Cardiac fibroblast (primary cell): ENCODE measurements at places on chromosomes 7 and 10.
A peak's percentile ranks its signal among the peaks of the same experiment; 100 is the strongest.

DNA sequence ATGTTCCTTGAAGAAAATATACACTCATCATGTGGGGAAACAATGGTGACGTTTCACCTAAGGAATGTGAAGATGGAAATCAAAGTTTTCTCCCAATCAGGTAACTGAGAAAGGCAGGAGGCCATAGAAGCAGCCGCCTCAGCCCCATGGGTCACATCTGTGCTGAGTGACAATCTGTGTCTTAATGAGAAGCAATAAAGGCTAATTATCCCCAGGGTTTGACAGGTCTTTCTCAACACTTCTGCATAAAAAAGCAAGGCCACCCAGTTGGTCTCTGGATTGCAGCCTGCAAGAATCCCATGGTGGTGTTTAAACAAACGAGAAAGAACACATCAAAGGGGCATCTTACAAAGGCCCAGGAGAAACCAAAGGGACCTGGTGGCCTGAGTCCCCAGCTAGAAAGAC, 91.1 kb upstream of the TNS3 start:
- DNase-seq, result no peak

GRCh38 chr7:98679741-98680140, 62.7 kb downstream of the NPTX2 start:
- no peak for DNase-seq

DNA sequence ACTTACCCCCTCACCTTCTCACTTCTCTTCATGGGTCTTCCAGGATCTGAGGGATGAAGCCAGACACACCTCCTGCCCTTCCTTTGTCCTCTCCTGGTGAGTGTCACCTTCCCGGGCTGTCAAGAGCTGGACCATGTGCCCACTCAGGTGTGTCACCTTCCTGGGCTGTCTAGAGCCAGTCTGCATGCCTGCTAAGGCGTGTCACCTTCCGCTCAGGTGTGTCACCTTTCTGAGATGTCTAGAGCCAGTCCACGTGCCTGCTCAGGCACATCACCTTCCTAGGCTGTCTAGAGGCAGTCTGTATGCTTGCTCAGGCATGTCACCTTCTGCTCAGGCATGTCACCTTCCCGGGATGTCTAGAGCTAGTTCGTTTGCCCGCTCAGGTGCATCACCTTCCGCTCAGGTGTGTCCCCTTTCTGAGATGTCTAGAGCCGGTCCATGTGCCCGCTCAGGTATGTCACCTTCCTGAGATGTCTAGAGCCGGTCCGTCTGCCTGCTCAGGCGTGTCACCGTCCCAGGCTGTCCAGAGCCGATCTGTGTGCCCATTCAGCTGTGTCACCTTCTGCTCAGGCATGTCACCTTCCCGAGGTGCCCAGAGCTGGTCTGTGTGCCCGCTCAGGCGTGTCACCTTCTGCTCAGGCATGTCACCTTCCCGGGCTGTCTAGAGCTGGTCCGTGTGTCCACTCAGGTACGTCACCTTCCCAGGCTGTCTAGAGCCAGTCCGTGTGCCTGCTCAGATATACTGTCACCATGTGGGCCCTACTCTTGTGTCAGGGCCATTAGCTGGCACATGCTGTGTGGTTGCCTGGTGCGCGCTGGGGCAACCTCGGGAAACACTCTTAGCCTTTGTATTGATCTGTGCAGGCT, 245.3 kb downstream of the EBF3 start:
- no peak for DNase-seq

DNA sequence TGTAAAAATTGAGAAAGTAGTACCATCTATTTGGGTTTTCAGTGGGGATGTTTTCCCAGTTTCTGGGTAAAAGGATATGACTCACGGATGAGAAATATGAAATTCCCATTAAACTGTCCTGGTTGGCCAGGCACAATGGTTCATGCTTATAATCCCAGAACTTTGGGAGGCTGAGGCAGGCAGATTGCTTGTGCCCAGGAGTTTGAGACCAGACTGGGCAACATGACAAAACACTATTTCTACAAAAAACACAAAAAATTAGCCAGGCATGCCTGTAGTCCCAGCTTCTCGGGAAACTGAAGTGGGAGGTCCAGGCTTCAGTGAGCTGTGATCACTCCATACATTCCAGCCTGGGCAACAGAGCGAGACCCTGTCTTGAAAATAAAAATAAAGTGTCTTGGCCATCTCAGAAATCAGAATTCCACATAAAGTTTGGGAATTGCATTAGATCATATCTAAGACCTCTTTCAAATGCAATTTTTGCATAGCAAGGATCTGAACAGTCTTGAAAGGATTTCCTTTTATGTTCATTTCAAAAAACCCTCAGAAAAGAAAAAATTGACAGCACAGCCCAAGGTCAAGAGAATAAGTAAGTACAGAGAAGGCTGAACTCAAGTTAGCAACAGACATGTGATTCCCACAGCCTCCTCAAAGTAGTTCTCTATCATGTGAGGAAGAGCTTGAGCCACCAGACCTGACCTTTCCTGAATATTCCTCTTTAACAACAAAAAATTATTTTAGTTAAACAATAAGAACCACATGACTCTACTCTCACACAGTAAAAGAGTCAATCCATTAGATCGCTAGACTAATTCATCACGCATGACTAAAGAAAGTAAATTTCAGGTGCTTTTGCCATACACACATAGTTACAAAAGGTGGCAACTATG, 141.5 kb upstream of the CAV2 start:
- DNase-seq, result peak; percentile 54

- DNase-seq, result no peak
Observed at GRCh38 chr7:12053561-12053960, 157.5 kb upstream of the TMEM106B start.

- no peak for DNase-seq
Observed at GRCh38 chr7:71015252-71015900, 116.6 kb upstream of the GALNT17 start.

DNA sequence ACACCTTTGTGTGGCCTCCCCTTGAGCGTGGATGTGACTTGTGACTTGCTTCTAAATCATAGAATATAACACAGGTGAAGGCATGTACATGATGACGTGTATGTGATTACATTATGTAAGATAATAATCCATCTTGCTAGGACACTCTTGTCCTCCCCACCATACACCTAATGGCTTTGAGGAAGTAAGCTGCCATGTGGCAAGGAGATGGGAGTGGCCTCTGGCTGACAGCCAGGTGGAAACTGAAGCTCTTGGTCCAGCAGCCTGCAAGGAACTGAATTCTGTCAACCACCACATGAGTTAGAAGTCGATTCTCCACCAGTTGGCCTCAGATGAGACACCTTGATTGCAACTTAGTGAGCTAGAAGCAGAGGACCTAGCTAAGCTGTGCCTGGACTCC, 67.4 kb upstream of the ELN start:
- DNase-seq, result no peak

DNA sequence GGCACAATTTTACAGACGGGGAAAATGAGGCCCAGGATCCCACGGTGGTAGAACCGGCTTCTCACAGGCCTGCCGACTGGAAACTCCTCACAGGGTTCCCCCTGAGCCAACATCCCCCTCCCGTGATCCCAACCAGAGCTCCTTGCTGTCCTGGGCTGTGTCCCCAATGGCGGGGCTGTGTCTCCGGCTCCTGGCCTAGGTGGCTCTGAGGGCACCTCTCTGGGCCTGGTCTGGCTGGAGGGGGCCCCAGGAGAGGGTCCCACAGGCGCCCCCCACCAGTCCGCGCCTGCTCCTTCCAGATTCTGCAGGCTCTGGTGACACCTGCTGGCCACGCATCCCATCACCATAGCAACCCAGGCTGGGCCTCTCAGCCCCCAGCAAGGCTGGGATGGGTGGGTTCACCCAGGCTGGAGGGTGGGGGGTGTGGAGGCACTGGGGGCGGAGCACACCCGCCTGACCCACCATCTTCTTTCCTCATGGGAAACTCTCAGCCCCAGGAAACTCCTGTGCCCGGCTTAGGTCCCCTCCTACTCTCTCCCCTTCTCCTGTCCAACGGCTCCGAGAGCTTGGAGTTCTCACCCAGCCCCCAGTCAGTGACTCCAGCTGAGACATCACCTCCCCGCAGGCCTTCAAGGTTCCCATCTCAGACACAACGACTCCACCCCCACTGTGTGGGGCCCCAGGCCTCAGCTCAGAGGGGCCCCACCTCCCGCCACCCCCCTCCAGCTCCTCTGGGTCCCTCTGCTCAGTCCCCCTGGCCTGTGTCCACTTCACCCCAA, 27.1 kb upstream of the TNRC18 start:
- DNase-seq, result peak; percentile 52

DNA sequence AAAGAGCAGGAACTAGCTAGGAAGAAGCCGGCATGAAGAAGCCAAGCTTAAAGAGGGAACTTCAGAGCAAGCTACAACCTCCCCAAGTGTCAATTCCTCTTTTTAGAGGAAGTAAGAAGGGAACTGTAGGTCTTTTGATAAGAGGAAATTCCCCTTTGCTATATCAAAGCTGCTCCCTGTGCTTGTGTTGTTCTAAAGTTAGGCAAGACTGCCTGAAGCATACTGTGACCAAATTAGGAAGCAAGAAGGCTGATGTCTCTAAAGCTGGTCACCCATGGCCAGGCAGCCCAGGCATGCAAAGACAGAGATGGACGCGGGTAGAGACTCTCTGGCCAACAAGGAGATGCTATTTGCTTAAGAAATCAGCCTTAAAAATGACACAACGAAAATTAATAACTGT, 87.9 kb downstream of the RNF216 start:
- DNase-seq, result peak; percentile 59

- DNase-seq, result peak; percentile 40
Observed at GRCh38 chr10:29041616-29042015, 247.3 kb upstream of the LYZL1 start.

- no peak for DNase-seq
Observed at GRCh38 chr10:102514487-102515311, 10.9 kb downstream of the SUFU start.

DNA sequence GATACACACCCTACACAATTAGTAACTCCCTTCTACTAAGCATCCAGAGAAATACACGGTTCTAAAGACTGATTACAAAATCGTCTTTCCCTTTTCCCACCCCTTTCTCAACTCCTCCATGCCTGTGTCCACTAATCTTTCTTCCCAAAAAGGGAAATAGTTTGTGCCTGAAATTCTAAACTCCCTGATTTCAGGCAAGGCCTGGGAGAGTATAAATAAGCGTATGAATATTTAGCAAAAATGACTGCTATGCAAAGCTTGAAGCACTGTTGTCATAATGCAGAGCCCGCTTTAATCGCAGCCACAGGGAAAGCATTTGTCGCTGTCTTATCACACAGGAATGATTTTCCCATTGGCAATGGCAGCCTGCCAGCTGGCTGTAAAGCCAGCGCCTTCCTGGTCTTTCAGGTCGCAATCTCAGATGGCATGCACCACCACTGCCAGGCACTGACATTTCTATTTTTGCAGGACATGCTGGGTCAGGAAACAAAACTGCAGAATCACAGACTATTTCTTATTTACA, 142.9 kb upstream of the PCGF5 start:
- peak; percentile 26 for DNase-seq

DNA sequence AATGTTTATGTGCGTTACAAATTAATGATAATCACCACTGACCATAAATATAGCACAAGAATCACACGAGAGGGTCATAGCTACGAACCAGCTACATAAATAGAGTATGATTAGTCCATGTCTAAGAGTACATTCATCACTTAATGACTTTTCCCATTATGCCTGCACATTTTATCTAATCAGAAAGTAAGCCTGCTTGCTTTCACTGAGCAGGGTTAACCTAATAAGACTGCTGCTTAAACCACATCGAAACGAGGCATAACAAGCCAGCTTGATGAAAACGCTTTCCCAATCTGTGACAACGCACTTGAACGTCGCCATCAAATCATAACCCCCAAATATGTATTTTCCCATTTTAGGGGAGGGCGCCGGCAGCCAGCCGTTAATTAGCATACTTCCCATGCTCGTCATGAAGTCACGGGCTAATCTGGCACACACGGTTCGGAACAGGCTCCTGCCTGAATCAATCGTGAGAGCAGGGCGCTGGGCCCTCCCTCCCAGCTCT, 71.5 kb downstream of the EBF3 start:
- DNase-seq, result peak; percentile 67

GRCh38 chr10:103692436-103692951, 162.9 kb downstream of the SH3PXD2A start:
- no peak for DNase-seq

GRCh38 chr10:19929506-19930140, 113.4 kb downstream of the PLXDC2 start:
- DNase-seq, result peak; percentile 83

DNA sequence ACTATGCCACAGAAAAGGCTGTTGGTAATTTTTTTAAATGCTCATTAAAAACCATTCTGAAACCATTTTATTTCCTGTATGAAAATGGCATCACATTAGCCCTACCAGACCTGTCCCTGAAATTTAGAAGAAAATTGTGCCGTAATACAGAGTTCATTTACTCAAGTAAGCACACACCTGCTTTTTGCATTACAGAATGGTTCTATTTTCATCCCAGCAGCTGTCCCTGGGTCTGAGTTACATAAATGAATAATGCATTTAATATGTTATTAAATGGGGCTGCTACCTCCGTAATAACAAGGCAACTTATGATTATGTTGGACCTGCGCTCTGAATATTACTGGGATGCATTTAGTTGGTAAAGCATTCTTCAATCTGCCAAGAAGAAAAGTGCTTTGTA, 508.9 kb downstream of the SORCS1 start:
- no peak for DNase-seq

- no peak for DNase-seq
Observed at GRCh38 chr10:107898392-107898791, 733.9 kb upstream of the SORCS1 start.

- no peak for DNase-seq
Observed at GRCh38 chr7:155681663-155682062, 37.2 kb downstream of the RBM33 start.

GRCh38 chr10:31833753-31834152, 94.9 kb downstream of the ARHGAP12 start:
- DNase-seq, result no peak

DNA sequence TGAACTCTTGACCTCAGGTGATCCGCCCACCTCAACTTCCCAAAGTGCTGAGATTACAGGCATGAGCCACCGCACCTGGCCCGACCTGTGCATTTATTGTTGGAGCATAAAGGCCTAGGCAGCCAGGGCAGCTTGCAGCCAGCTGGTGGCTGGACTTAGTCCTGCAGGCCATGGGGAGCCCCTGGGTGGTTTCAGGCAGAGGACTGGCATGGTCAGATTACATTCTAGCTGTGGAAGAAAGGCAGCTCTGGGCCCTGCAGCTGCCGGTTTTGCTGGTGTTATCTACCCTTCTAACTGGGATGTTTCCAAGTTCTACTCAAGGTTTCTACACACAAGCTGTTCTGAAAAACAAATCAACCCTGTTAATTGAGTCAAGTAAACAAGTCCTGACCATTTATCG, 22.7 kb upstream of the MKRN1 start:
- DNase-seq, result no peak

- DNase-seq, result no peak
Observed at GRCh38 chr10:48804740-48805182, 120.1 kb downstream of the WDFY4 start.

DNA sequence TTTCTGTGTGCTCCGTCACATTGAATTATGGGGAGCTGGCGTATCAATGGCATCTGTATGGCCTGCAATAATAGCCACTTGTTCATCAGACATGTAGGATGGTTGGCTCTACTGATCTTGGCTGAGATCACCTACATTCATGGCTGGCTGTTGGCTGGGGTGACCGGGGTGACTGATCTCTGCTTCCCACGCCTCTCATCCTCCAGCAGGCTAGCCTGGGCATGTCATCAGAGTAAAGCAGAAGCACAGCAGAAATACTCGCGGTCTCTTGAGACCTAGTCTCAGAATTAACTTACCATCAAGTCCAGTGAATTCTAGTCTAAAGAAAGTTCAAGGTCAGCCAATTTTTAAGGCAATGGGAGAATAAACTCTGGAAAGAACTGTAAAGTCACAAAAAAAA, 257.7 kb upstream of the GLI3 start:
- peak; percentile 71 for DNase-seq
